Kidney capillary endothelial cell (primary cell): ENCODE measurements at places on chromosomes 7 and 10.

DNA sequence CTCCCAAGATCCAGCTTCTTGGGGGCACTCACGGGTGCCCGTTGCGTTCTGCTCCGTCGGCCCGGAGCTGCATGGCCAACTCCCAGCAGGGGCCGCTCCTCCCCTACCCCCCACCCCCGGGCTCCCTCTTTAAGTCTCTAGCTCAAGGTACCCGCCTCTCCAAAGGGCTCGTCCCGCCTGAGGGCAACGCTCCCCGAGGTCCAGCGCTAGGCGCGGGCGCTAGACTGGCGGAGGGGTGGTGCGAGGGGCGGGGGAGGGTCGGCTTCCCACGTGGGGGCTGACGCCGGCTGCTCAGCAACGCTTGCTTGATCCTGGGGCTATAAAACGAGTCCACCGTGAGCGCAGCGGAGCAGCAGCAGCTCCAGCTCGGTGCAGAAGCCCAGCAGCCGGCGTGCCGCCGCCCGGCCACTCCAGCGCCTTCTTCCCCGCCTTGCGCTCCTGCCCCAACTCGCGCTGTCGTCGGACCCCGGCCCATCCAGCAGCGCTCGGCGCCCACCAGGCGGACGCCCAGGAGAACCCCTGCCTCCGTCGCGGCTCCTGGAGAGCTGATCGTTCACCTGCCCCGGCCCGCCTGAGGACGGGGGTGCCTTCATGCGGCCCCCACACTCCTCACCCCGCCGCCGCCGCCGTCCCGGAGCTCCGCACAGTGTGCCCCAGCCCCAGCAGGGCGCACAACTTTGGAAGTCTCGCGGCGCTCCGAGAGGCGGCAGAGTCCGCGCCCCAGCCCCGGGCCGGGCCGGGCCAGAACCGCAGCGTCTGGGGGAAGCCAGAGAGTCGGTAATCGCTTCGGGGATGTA lies at the start of gene ADRA2A:
ADRA2A (plus strand) TSS at position 348 of the 797 bp plus-strand sequence. CDS start 968 bp downstream, outside the sequence.
- DNase-seq = peak; percentile 26

GRCh38 chr10:88110822-88111221 lies 247.4 kb downstream of the PTEN start:
- no peak for DNase-seq

DNA sequence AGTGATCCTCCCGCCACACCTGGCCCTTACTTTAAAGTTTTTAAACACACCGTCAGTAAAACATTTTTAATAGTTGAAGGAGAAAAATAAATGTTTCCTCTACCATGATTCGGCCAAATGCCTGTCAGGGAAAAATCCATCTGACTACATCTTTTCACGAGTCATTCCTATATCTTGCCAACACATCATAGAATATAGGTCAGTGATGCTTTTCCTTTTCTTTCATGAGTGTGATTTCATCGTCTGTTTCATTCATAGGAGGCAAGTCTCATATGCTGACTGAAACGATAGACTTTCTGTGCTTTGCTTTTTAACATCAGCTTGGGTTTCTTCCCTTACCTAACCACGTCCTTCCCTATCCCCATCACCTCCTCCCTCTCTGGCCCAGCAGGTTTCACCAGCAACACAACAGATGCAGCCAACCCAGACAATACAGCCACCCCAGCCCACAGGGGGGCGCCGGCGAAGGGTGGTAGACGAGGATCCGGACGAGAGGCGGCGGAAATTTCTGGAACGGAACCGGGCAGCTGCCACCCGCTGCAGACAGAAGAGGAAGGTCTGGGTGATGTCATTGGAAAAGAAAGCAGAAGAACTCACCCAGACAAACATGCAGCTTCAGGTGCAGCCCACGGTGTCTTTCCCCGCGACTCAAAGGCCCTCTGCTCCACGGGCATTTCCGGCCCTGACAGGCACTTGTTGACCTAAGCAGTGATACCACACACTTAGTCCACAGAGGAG lies 149.2 kb downstream of the TRIL start:
- peak; percentile 22 for DNase-seq

DNA sequence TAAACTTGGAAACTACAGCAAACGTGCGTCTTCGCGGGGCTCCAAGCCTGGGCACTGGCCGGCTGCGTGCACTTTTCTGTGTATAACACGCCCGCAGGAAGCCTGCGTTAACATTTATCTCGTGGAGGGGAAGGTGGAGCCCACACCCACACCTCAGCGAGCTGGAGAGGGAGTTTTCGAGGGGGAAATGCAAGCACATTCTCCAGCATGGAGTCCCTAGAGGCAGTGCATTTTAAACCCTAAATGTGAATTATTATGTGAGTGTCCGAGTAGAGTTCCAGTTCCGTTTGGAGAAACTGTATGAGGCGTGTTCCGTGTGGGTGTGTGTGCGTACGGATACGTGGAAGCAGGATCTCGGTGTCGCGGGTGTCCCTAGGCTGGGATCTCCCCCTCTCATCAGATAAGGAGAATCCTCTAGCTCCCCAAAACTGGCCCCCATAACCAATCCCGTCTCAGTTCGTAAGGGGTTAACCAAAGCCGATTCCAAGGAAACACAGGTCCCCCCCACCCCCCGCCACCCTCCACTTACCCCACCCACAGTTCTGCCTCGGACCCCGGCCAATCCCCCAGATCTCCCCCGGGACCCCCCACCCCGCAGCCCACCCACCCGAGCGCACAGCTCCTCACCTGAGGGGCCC lies 403 bp downstream of the CDK6 start:
- peak; percentile 24 for DNase-seq

DNA sequence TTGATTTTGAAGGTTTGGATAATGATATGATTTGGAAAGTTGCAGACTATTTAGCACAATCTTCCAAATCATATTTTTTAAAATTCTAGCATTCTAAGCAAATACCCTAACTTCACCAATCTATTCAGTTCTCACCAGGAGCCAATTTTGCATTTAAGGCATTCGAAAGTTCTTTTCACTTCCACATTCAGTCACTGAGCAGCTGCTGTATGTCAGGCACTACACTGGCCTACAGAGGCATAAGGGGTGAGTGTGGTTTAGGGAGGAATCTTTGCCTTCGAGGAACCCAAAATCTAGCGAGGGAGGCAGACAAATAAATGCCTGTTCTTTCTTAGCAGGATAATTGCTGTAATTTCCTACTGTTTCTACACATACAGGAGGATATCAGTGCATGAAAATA lies 10.7 kb upstream of the UCN3 start:
- DNase-seq = no peak

DNA sequence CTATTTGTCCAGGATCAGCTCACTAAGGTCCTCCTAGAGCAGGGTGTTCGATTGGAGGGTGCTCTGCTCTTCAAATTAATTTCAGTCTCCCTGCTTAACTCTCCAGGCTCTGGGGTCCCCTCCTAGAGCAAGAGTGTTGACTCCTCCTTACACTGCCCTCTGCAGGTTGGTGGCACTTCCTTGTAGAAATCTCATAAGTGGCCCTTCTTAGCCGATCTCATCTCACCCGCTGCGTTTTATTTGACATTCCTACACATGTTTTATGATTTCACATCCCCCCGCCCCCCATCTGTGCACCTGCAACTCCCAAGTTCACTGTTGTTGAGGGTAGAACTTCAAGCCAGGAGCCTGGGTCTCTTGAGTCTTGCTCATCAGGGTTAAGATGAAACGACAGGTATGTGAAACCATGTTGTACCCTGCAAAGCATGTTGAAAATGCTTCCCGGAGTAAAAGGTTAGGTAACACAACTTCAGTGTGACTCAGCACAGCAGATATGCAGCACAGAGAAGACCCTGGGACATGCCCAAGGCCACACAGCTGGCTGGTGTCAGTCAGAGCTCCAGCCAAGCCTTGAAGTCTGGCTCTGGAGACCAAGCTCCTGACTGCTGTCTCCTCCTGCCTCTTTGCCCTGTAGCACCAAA lies 171.2 kb downstream of the PRKAG2 start:
- peak; percentile 32 for DNase-seq

DNA sequence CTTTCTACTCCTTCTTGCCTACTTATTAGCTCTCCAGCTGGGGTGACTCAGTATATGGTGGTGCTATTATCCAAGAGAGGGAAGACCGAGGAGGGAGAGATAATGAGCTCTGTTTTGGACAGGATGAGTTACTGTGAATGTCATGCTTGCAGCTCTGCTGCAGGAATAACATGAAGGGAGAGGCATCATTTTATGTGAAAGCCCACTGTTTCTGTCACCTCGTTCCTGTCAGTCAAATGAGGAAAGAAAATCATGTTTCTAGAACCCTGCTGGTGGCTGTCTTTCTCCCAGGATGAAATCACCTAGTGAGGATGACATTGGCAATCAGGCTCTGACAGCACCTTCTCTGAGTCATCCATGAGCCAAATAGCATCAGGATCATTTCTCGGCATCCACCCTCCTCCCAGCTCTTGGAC lies 1291.6 kb upstream of the AUTS2 start:
- DNase-seq = no peak

- DNase-seq = no peak
These were observed 19.2 kb upstream of the SMO start for GRCh38 chr7:129169171-129169671.

DNA sequence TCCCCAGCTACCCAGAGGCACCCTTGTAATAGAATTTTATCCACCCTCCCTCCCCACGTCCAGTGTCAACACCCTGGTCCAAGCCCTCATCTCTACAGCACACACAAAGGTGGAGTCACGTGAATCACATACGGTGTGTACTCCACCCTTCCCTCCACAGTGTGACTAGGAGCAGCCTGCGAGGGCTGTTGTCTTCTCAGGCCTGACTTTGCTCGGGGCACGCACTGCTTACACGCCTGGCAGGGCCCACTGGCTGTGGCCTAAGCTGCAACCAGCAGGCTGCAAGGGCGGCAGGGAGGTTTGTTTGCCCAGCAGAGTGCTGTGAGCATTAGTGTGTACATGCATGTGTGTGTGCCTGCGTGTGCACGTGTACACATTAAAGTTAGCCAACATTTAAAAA lies 93.7 kb downstream of the COBL start:
- DNase-seq = no peak

GRCh38 chr10:89921403-89921802 lies 220.0 kb downstream of the KIF20B start:
- no peak for DNase-seq

- peak; percentile 26 for DNase-seq
These were observed 176.3 kb upstream of the MEOX2 start for GRCh38 chr7:15862781-15863165.

DNA sequence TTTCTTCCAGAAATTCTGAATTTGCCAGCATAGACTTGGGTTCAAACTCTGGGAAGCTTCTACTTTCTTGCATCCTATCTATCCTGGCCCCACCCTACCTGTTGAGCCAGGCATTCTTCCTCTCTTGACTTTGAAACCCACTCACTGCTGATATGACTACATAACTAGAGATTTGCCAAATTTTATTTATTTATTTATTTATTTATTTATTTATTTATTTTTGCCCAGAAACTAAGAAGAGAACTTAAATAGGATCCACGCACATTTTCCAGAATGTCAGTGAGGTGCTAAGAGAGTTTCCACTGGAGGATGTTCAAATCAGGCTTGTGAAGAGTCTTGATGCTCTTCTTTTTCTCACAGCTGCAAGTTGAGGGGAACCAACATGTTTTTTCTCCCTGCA lies 487.8 kb upstream of the PODXL start:
- no peak for DNase-seq

DNA sequence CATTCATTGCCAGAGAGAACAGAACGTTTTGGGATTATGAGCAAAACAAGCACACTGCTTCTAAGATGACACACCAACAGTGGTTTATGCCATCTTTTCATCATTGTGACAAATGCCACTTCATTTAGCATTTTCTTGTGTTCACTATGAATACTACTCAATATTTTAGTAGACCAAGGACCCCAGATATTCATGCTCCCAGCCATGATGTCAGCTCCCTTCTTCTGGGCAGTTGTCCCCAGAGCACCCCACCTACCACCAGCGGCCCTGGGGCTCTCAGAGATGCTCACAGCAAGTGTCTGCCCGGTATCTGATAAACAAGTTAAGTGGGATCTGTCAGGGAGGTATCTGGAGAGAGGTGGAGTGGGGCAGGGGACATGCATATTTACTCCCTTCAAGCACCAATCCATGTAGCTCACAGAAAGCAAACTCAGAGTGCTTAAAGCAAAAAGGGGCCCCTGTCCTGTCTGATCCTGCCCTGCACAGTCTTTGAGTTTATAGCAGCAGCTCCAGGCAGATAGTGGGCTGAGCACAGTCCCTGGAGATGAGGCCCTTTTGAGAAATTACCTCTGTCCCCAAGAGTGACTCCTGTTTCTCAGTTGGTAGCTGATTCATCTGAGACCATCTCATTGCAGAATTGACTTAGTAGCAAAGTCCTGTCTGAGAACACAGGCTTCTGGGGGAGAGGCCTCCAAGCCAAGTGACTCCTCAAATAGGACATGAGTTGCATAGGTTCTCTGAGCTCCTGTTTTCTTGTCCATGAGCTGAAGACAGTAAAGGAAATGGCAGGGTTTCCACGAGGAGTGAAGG lies 281.8 kb upstream of the KLF6 start:
- DNase-seq = no peak
